ENCODE measurements at places on chromosomes 16 and 17.

GRCh38 chr17:4180791-4181190, 37.8 kb downstream of the CYB5D2 start:
- no peak for DNase-seq

DNA sequence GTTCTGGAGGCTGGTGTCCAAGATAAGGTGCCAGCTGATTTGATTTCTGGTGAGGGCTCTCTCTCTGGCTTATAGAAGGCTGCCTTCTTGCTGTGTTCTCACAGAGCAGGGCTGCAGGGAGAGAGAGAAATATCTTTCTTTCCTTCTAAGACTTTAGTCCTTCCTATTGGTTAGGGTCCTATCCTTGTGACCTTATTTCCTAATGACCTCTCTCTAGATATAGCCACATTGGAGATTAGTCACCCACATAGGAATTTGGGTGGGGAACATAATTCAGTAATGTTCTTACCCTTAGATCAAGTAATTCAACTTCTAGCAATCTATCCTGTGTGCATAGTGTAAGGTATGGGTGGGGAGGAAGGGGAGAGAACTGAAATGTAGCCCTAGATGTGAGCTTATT, 18.0 kb upstream of the ABCA5 start:
- no peak for DNase-seq

GRCh38 chr17:47955497-47956461, 1.9 kb downstream of the PRR15L start:
- DNase-seq, result no peak

- DNase-seq, result no peak
Measured at GRCh38 chr17:38908676-38909181, 16.7 kb upstream of the LASP1NB start.

DNA sequence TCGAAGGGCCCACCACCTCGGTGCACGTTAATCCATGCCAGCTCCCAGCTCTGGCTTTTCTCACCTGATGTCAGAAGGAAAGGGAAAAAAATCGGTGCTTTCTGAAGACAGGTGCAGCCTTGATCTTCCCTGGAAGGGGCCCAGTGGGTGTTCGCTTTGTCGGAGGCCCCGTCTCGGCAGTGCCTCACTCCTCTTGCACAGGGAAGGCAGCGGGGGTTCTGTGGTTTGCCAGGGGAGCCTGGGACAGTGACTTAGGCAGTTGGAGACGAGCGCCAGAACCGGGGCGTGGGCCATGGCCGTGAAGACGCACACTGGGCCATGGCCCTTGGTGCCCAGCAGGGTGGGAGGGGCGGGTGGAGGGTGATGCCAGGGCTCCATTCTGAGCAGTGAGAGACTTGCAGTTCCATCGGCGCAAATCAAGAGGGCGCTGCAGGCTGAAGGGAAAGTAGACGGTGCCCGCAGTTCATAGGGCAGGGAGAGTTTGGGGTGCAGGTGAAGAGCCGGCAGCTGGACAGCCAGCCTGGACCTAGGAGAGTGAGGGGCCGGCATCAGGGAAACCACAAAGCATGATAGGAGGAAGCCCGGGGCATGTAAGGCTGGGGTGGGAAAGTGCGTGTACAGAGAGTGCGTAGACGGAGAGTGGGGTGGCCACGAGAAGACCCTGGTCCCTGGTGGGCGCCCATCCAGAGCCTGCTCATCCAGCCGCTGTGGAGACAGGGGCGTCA, 101.3 kb upstream of the CHMP6 start:
- no peak for DNase-seq

GRCh38 chr16:63346000-63346399, 1309.8 kb upstream of the CDH8 start:
- DNase-seq, result no peak

All from activated gamma-delta T cell treated with Interleukin-2 at 50 U/mL for 16 hours (primary cell).